Stimulated activated CD8-positive, alpha-beta memory T cell treated with anti-CD3 and anti-CD28 coated beads, Interleukin-15, amount 100 ng/mL, for 48 hours (primary cell): ENCODE measurements at places on chromosomes 5 and 9.
A peak's percentile ranks its signal among the peaks of the same experiment; 100 is the strongest.

- no peak for DNase-seq
Measured at GRCh38 chr5:124492444-124493224, 253.8 kb downstream of the ZNF608 start.

DNA sequence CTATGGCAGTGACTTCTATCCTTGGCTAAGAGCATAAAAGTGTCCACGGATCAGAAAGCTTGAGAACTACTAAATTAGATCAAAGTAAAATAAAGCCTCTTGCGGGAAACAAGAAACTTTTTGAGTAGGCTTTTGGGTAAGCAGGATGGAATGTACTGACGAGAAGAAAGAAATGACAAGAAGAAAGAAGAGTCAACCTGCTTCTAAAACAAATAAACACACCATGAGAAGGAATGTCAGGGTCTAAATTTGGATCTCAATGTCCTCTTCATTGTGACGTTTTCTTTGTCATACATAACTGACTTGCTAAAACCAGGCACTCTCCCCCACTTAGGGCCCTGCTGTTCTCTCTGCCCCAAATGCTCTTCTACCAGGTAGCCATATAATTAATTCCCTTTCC, 290.1 kb upstream of the PTGER4 start:
- DNase-seq = no peak

- DNase-seq = no peak
Measured at GRCh38 chr9:83669067-83669466, 38.7 kb downstream of the UBQLN1 start.

GRCh38 chr9:100083448-100084127, 15.2 kb downstream of the ERP44 start:
- DNase-seq = no peak

DNA sequence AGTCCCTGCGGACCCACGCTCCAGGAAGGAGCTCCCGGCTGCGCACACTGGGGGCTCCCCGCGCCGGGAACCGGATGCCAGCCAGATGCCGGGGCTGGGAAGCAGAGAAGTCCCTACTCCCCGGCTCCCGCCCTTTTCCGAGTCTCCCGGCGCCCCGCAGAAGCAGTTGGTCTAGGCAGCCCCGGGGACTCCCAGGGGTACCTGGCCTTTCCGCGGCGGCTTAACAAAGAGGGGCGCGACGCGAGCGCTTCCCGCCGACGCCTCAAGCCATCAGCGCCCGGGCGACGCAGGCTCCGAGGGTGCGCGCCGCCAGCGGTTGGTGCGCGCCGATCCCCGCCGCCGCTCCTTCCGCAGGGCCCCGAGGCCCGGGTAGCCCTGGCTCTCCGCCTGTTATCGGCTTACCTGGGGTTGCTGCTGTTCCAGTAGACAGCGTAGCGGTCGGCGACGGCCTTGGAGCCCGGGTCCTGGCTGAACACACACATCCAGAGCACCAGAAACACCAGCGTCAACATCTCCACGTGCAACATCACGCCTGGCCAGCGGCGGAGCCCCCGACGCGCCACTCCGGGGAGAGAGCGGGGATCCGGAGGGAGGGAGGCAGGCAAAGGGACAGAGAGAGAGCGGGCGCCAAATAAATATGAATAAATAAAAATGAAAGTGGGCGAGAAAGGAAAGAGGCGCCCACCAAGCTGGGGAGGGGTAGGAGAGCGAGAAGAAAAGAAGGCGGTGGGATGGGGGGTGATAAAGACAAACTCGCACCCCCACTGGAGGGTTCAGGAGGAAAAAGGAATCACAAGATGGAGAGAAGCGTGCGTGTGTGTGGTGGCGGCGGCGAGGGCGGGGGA, 428 bp downstream of the EFNA5 start:
- no peak for DNase-seq

DNA sequence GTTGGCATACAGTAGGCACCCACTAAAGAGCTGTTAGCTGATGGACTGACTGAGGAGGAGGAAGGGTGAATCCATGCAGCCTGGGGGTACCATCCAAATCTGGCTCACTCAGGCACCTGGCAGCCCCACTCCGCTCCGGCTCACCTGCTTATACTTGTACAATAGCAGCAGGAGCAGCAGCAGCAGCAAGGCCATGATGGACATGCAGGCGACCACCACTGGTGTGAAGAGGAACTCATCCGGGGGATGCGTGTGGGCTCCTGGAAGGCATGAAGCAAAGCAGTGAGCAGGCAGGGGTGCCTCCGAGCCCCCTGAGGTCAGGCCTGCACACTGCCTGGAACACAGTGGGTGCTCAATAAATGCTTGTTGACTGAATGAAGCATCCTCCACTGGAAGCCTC, 18.3 kb downstream of the CSF1R start:
- no peak for DNase-seq

DNA sequence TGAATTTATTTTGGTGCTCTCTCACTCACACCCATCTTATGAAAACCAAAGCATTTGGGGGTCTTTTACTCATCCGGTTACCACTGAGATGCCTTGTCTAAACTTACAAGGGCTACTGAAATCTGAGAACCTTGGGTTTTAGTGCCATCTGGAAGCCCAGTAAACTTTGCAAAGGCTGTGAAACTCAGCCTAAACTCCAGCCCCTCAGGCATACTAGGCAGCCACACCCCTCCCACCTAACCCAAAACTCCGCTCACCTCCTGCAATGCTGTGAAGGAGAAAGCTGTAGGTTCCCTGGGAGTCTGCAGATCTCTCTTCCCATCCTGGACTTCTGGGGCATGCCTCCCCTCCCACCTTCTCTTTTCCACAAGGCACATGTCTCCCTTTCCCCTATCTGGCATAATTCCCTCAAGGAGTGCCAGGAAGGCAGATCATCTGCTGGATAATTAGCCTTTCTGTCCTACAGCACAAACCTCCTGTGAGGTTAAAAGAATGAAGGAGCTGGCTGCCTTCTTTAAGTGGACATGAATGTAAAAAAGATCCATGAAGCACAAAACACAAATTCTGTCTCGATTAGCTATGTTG, 71.5 kb upstream of the ANXA1 start:
- DNase-seq = no peak

- no peak for DNase-seq
Measured at GRCh38 chr5:72117307-72117706, 10.0 kb downstream of the MAP1B start.

GRCh38 chr9:72933730-72934665, 18.9 kb downstream of the ALDH1A1 start:
- no peak for DNase-seq

DNA sequence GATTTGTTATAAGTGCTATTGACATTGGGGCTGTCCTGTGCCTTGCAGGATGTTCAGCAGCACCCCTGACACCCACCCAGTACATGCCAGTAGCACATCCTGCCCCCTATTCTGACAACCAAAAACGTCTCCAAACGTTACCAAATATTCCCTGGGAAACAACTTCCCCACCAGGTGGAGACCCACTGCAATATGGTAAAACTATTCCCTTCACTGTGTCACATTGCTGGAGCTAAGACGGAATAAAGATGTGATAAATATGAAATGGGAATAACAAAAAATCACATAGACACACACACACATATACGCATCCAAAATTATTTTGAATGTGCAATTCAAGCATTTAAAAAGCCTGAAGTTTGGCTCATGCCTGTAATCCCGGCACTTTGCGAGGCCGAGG, 874.3 kb upstream of the DMAC1 start:
- no peak for DNase-seq

GRCh38 chr5:65539827-65540226, 23.1 kb downstream of the CENPK start:
- DNase-seq = no peak

GRCh38 chr5:56681346-56681745, 134.0 kb upstream of the MAP3K1 start:
- no peak for DNase-seq

- peak; percentile 24 for DNase-seq
Measured at GRCh38 chr5:37722236-37723161, 117.3 kb downstream of the GDNF start.

- no peak for DNase-seq
Measured at GRCh38 chr9:4009006-4009511, 290.8 kb downstream of the GLIS3 start.

DNA sequence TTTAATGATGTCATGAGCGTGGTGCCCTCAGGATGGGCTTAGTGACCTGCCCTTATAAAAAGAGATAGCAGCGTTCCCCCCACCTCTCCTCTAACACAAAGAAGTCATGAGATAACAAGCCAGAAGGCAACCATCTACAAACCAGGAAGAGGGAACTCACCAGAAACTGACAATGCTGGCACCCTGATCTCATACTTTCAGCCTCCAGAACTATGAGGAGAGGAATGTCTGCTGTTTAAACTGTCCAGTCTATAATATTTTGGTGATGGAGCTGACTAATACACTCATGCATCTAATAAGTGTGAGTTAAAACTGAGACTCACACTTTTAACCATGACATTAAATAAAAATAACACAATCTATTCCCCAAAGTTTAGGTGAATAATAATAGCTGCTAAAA, 156.1 kb upstream of the SPEF2 start:
- DNase-seq = no peak

DNA sequence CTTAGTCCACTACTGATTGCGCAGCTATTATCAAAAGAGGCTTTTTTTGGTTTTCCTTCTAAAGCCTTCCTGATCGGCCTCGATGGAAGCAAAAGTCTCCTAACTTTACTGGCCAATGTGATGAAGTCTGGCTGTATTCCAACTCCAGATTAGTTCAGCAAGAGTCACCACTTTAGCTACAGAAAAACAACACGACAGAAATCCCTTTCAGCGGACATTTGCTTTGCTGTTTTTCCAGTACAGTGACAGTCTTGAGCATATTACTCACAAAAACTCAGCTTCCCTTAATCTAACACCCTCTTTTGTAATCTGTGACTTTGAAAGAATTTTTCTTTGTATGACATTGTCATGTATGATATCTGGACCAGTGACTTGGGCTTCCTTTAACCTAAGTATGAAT, 95.7 kb downstream of the HOMER1 start:
- DNase-seq = no peak

- DNase-seq = no peak
Measured at GRCh38 chr5:14895301-14895700, 23.7 kb upstream of the ANKH start.

DNA sequence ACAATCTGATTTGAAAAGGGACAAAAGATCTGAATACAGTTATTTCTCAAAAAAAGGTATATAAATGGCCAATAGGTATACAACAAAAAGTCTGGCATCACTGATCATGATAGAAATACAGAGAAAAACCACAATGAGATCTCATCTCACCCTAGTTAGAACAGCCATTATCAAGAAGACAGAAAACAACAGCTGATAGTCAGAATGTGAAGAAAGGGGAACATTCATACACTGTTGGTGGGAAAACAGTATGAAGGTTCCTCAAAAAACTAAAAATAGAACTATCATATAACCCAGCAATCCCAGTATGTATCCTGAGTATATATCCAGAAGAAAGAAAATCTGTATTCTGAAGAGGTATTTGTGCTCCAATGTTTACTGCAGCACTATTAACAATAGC, 75.7 kb upstream of the OR2K2 start:
- no peak for DNase-seq

- DNase-seq = no peak
Measured at GRCh38 chr5:112986224-112986623, 9.6 kb downstream of the DCP2 start.

DNA sequence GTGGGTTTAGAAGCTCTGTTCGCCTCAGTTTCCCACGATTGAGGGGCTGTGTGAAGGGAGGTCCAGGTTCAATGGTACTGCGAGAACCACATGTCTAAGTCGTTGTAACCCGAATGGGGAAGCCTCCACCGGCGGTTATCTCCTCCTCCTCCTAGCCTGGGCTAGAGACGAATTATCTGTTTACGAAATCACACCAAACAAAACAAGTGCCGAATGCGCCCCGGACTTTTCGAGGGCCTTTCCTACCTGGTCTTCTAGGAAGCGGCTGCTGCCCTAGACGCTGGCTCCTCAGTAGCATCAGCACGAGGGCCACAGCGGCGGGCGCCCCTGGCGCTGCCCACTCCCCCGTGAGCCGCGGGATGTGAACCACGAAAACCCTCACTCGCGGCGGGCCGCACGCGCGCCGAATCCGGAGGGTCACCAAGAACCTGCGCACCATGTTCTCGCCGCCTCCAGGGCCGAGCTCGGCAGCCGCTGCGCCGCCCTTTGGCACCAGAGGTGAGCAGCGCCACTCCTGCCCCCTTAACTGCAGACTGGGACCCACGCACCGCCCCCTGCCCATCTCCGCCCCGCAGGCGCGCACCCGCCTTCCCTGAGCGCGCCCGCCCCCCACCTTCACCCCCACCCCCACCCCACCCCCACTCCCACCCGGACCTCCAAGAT, at the start of gene CDKN2A:
TSS of gene CDKN2A (minus strand) at position 500 of the 663 bp plus-strand sequence.
- DNase-seq = no peak

- peak; percentile 96 for DNase-seq
Measured at GRCh38 chr5:132490484-132491367, at the start of gene IRF1. IRF1 (minus strand) TSS chr5:132490773; CDS start chr5:132489478, 1,295 bp downstream.

DNA sequence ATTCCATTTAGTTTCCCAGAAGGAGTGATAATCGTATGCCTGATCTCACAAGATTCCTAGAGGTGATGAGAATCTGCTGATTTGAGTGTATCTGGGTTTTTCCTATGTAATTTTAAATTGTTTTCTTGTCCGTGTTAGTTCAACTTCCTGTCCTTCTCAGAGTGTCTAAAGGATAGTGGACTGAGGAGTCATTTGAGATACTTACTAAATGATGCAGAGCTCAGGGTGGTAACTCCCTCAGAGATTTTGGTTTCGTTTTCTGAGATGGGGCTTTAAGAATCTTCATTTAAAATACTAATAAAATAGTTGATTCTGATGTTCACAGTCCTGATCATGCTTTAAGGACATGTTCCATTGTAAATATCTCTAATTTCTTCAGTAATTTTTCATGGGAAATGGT, 30.3 kb downstream of the MELK start:
- DNase-seq = no peak

- no peak for DNase-seq
Measured at GRCh38 chr5:7405277-7405676, 9.3 kb downstream of the ADCY2 start.

GRCh38 chr9:105157171-105157583, 87.3 kb upstream of the SLC44A1 start:
- DNase-seq = no peak

DNA sequence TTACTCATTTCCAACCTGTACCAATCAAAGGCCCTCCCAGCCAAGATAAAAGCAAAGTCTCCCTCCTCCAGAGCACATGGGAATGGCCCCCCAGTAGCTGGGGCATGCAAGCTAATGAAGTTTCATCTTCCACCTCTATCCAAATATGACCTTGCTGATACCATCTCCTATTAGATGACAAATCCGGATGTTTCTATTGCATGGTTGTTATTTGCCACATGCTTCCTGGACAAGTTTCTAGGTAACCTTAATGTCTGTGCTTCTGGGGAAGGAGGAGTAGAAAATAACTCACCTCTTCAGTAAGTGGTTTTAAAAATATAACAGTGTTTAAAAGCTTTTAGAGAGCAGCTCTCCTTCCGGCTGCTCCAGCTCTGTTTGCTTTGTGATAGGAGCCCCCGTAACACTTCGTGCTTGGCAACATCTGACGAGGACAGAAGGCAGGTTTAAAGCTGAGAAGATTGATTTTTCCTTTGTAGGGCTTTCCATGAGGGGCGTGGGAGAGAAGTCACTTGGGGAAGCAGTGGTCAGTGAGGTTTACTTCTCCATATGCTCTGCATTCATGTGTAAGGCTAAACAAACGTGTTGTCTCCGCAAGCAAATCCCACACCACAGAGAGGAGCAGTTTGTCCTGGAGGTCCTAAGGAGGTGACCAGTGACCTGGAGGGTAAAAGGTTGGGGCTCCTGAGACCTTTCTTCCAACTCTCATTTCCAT, 40.3 kb upstream of the GLRX start:
- no peak for DNase-seq
